ENCODE measurements at places on chromosomes 11 and 22.

- DNase-seq = no peak
Observed at GRCh38 chr11:69642549-69642912, 1.6 kb downstream of the CCND1 start.

DNA sequence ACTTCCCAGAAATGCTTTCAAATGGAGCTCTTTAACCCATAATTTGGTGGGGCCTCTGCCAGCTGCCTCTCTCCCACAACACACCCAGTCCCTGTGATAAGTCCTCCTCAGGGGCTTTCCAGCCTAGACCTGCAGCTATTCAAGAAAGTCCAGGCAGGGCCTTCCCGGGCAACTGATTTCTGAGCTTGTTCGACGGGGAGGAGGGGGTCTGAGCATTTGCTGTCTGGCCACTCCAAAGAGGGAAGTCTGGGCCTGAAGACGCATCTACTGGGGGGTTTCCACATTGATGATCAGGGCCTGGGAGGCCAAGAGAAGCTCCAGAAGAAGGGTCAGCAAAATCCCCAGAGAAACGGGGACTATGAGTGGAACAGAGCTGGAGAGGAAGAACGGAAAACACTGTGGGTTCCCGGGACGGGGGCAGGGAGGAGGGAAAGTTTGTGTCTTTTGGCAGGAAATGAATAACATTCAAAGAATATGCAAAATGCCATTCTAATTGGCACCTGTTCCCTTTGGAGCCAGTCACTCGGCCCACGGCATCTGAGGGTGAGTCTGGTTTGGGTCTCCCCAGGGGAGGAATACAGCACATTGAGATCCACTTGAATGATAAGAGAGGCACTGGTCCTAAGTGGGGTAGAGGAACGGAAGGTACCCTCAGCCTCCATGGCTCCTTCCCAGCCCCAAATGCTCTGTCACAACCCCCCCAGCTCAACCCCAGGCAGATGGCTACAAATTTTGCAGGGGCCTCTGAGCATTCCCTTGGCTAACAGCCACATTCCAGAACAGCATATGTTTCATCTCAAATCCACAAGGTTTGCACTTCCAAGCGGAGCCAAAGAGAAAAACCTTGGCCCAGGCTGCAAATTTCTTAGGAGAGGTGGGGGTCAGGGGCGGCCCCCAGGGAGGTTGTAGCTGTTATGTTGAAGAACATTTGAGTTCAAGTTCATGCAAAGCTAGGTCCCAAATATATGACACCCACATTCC is 72.0 kb downstream of the RPUSD4 start:
- DNase-seq = no peak

DNA sequence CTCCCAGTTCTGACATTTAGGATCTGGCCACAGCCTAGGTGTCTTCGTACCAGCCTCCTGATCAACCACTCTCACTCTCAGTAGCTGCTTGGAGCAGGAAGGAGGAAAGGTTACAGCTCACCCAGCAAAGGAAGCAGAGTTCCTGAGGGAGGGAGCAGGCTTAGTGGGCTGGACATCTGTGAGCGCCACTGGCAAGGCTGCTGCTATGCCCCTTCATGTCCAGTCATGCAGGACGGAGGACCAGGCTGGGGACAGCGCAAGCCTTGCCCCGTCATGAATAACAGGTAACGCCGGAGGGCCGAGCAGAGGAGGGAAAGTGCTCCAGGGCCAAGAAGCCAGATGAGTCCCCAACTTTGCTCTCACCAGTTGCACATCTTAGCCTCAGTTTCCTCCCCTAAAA is 25.8 kb downstream of the TPST2 start:
- DNase-seq = peak; percentile 80

DNA sequence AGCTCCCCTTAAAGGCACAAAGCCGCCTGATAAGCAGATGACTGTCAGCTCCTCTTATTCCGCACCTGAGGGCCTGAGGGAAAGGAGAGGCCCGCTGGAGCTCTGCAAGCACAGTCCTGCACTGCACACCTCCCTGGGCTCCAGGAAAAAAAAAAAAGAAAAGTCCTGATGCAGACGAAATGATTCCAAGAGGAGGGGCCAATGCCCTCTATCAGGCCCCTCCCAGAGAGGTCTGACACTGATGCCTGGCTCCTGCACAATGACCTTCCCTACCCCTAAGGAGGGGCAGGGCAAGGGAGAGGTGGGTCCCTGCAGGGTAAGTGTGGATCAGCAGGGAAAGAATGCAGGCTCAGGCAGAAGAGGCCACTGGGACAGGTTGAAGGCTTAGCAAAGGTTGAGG is 572.7 kb downstream of the SOX6 start:
- peak; percentile 70 for DNase-seq

GRCh38 chr11:11157185-11157584 is 195.9 kb downstream of the CSNK2A3 start:
- DNase-seq = peak; percentile 23

- peak; percentile 41 for DNase-seq
Observed at GRCh38 chr11:57490456-57491248, 24.9 kb downstream of the SLC43A1 start.

DNA sequence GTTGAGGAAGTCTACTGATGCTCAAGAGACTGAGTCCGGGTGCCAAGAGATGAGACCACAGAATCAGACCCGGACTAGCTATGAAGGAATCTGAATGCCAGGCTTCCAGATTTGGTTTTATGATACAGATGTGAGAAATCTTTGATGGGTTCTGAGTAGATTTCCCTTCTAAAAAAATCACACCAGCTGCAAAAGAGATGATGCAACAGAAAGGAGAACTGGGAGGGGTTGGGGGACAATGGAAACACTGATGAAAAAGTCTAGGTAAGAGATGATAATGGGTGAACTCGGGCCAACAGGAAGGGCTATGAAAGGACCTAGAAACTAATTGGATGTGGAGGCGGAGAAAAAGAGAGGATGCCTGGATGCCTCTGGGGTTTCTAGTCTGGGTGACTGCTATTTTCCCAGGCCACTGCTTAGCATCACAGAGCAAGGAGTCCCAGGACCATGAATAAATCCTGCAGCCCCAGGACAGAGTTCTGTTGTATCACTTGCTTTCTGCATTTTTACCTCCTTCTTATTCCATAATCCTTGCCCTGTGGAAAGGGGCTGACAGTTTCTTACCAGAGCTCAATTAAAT is 115.4 kb upstream of the SEZ6L start:
- no peak for DNase-seq

DNA sequence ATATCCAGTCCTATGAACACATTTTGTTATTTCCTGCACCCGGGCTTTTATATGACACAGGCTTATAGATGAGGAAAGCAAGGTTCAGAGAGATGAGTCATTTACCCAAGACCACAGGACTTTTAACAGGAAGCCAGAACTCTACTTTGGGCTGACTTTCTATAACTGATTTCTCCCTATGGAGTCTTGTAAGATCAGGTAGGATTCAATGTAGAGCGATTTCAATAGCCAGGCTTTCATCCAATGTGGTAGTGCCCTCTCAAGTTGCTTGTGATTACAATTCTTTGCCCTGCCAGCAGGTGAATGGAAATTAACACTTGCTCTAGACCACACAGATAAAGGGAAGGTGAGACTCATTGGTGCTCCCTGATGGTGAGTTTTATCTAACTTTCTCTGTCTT is 378.3 kb downstream of the INSC start:
- peak; percentile 49 for DNase-seq

DNA sequence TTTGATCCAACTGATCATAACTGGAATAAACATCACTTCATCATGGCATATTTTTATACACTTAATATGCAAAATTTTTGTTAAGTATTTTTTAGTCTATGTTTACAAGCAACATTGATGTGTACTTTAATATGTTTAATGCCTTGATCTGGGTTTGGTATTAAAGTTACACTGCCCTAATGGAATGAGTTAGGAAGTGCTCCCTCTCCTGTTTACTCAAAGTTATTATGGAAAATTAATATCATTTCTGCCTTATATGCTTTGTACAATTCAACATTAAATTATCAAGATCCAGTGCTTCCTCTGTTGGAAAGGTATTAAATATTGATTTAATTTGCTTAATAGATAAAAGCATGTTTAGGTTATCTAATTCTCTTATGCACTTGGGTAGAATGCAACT is 927.3 kb upstream of the RAG2 start:
- peak; percentile 24 for DNase-seq

- DNase-seq = no peak
Observed at GRCh38 chr22:29217827-29218757, 12.4 kb downstream of the EMID1 start.

DNA sequence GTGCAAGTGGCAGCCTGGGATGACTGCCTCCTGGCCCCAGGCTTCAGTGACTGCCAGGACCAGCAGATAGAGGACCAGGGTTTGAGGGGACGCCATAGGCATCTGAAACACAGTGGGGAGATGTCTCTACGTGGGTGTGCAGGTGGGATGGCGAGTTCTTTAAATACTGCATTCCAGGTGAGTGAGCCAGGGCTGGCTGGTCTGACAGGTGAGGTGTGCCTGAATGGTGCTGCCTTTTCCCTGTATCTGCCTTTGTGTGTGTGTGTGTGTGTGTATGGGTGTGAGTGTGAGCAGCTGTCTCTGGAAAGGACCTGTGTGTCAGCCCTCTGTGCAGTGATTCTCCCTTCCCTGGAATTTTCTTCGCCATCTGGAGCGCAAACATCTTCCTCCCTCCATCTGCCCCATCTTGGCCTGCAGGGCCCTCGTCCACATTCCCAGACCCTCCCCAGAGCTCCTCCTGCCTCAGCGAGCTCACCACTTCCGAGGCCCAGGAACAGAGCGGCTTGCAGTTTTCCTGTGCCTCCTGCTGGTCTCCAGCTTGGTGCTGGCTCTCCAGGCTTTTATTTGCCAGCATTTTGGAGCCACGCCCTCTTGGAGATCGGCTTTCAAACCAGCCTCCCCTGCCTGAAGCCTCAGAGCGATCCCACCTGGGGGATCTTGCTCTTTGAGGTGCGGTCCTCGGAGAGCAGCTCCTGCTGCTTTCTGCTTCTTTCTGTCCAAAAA is at the start of gene GPHA2:
TSS of gene GPHA2 (minus strand) at position 535 of the 723 bp plus-strand sequence. CDS start at position 102, 433 bp downstream.
- peak; percentile 20 for DNase-seq

DNA sequence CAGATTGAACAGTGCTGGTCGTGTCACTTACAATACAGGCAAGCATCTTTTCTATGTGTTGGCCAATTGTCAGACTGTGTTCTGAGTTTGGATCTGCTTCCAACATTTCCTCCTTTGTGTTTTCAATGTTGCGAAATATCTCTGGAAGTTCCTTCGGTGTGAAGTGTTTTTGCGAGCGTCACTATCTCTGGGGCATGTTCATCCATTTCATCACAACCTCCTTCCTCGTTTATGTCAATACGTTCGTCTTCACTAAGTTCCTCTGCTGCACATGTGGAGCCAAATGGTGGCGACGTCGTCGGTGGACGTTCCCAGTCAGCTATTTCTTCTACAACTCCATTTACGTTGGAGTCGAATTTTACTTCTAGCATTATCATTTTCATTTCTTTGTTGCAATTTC is 100.2 kb upstream of the LMO1 start:
- DNase-seq = no peak

- DNase-seq = no peak
Observed at GRCh38 chr11:79321263-79321662, 119.6 kb downstream of the TENM4 start.

- DNase-seq = no peak
Observed at GRCh38 chr22:37633089-37633624, 6.3 kb upstream of the SH3BP1 start.

GRCh38 chr22:45450921-45451651 is 37.6 kb downstream of the RIBC2 start:
- no peak for DNase-seq

DNA sequence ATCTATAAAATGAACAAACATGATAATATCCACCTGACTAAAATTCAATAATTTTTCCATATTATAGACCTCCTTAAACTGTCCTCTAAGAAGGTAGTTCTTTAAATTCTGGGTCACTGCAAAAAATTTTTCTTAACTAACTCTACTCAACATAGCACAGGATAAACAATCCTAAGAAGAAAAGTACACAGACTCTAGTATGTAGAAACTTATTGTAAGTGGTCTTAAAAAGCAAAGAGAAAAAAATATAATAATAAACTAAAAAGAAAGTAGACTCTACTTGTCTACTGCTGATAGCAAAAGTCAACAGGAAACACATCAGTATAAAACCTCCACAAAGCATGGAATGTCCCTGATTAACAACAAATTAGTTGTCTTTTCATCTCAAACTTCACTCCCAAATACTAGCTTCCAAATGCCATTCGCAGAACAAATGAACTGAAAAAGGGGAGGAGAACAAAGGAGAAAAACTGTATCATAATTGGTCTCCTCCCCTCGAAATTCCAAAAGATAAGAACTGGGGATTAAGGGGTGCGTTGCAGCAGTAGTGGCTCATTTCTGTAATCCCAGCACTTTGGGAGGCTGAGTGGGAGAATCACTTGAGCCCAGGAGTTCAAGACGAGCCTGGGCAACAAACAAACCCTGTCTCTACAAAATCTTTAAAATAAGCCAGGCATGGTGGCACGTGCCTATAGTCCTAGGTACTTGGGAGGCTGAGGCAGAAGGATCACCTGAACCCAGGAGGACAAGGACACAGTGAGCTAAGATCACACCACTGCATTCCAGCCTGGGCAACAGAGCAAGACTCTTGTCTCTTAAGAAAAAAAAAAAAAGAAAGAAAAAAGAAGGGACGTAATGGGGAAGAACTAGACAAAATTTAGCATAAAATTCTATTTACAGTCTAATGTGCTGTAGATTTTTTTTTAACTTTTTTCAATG is 6.5 kb downstream of the FCHSD2 start:
- no peak for DNase-seq

- no peak for DNase-seq
Observed at GRCh38 chr11:13921545-13921944, 41.0 kb upstream of the SPON1 start.

GRCh38 chr11:87031433-87032170 is 6.1 kb upstream of the TMEM135 start:
- no peak for DNase-seq

DNA sequence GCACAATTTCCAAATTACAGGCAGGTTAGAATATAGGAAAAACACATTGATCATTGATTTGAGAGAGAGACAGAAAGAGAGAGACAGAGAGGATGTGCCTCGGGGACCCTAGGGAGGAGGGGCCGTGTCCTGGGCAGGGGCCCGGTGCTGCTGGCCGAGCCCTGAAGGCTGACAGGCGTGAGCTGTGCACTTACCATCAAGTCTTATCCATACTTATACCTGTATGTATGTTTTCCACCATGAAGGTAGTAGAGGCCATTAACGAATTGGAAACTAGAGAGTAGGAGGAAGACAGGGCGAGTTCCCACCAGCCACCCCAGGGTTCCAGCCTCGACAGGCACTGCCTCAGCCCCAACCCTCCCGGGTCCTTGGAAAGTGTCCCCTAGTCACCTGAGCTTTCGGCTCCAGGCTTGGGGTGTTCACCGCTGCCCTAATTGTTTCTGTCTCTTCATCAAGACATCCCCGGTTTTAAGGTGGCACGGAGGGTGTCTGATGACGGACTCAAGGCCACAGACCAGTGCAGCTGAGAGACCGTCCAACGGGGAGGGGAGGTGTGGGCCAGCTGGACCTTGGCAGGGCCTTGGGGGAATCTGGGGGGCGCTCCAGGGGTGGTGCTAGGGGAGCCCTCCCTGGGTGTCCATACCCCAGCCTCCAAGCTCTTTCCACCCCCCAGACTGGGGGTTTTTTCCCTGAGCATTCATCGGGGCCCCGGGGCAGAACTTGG is 431.3 kb downstream of the TBC1D22A start:
- no peak for DNase-seq

DNA sequence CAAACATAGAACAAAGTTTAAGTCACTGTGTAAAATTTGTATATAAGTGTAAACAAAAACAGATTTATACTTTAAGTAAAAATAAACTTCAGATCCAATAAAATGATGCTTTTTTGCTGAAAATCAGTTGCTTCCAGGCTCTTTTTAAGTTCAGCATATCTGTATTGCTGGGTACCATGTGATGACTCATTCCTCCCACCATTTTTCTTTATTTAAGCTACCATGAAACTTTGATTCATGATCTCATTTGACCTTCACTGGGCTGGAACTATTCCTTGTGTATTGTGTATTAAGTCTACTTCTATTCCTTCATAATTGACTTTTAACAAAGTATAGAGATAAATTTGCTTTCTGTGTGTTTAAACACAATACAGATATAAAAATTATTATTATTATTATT is 46.3 kb upstream of the RRM1 start:
- peak; percentile 22 for DNase-seq
